ENCODE measurements at places on chromosomes 4 and X. TPM values are rescaled to one million over a fixed set of nuclear protein-coding genes. Genes with fewer than 3 reads are reported as not detected.

Gene STS
- 2.0 TPM for total RNA-seq

Gene ZDHHC15
- total RNA-seq = not detected

Gene MAGEB17
- total RNA-seq = not detected

Gene NDP
- not detected for total RNA-seq

Gene HNRNPH2
- total RNA-seq = 74.9 TPM

Gene NKX6-1
- 0.58 TPM for total RNA-seq

Gene VBP1
- total RNA-seq = 68.4 TPM

Gene SFRP2
- not detected for total RNA-seq

Gene NPFFR2
- not detected for total RNA-seq

Gene SSX4B
- total RNA-seq = not detected

Gene CFAP47
- total RNA-seq = not detected

Gene EOLA1
- 21.7 TPM for total RNA-seq

Gene P2RY4
- total RNA-seq = not detected

Gene TLL1
- 0.40 TPM for total RNA-seq

Gene CASP3
- total RNA-seq = 19.5 TPM

Data from A549 treated with CpdA at 1 μM for 4 hours (cell line).